ENCODE measurements at places on chromosomes 5 and 9. TPM values are rescaled to one million over a fixed set of nuclear protein-coding genes. Genes with fewer than 3 reads are reported as not detected.

DNA sequence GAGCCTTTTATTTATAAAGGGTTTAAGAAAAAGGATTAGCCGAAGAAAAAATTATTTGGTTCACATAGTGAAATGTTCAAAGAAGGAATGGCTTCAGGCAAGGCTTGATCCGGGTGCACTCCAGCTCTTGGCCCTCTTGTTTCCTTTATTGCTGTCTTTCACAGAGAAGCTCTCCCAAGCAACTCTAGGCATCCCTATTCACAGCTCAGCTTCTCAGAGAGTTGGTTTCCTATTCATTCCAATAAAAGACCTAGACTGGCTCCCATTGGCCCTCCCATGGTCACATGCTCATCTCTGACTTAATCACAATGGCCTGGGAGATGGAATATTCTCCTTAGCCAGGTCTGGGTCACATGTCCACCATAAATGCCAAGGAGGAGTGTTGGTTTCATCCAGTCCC, 9.4 kb upstream of the FGFR4 start:
- H3K4me3 ChIP-seq, result no peak overlapping the region
- no peaks in the 10 kb centered on the region for H3K27me3 ChIP-seq
- DNase-seq, result no peak
- H3K27ac ChIP-seq, result no peak overlapping the region
- H3K36me3 ChIP-seq, result no peaks in the 10 kb centered on the region

DNA sequence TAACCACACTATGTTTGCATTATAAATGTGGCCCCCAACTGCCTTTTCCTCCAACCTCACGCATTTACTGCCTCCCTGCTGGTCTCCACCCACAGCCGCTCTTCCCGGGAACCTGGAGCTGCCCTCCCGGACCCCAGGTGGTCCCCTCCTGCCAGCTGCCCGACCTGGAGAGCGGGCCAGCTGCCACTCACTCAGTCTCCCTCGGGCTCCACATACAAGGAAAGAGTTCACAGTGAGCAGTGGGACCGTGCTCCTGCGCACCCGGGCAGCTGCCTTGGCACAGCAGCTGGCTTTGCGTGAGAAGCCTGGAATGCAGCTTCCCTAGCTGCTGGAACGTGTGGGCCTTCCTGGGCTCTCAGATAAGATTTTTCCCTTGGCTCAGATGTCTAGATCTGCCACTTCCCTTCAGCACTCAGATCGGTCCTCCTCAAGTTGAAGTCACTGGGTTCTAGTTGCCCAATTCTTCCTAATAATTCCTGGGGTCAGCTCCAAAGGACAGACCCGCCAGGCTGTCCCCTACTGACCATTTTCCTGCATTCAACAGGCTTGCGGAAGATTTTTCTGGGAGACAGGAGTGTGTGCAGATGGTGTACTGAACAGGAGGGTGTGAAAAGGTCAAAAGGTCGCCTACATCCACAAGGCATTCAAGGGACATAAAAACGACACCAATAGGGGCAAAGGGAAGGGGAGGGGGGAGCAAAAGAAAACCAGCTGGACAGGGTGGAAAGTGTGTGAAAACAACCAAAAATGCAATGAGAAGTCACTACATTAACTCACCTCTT, 69.1 kb downstream of the MYO10 start:
- H3K36me3 ChIP-seq, result no peaks in the 10 kb centered on the region
- H3K4me3 ChIP-seq, result no peak overlapping the region
- H3K27ac ChIP-seq, result no peak overlapping the region
- DNase-seq, result no peak
- H3K4me1 ChIP-seq, result no peaks in the 10 kb centered on the region

GRCh38 chr5:76476474-76477038, 73.5 kb downstream of the IQGAP2 start:
- H3K4me3 ChIP-seq, result no peak overlapping the region
- H3K4me1 ChIP-seq, result peaks cover 25% of the 10 kb centered on the region

- peaks cover 79% of the 10 kb centered on the region for H3K36me3 ChIP-seq
- H3K27me3 ChIP-seq, result no peaks in the 10 kb centered on the region
- no peak overlapping the region for H3K27ac ChIP-seq
Observed at GRCh38 chr9:131203431-131204218, 72.7 kb downstream of the FAM78A start.

GRCh38 chr5:149358868-149359495, 1.1 kb downstream of the PCYOX1L start:
- no peak overlapping the region for H3K27ac ChIP-seq
- H3K36me3 ChIP-seq, result peaks cover 6% of the 10 kb centered on the region
- H3K27me3 ChIP-seq, result no peaks in the 10 kb centered on the region
- H3K4me1 ChIP-seq, result peaks cover 4% of the 10 kb centered on the region
- no peak overlapping the region for H3K4me3 ChIP-seq

Gene CCL28
- 14.0 TPM for total RNA-seq

Gene CAMK4
- total RNA-seq, result 11.5 TPM

Gene PCDHGA7
- 5.4 TPM for total RNA-seq

Gene KIF27
- total RNA-seq, result 5.1 TPM

Gene PCDHGB7
- 8.1 TPM for total RNA-seq

Gene NDST1
- 341 TPM for total RNA-seq
